ENCODE measurements at places on chromosomes 6 and 20.
A peak's percentile ranks its signal among the peaks of the same experiment; 100 is the strongest.

GRCh38 chr6:9514146-9514545 is 900.7 kb downstream of the TFAP2A start:
- no peak for DNase-seq

DNA sequence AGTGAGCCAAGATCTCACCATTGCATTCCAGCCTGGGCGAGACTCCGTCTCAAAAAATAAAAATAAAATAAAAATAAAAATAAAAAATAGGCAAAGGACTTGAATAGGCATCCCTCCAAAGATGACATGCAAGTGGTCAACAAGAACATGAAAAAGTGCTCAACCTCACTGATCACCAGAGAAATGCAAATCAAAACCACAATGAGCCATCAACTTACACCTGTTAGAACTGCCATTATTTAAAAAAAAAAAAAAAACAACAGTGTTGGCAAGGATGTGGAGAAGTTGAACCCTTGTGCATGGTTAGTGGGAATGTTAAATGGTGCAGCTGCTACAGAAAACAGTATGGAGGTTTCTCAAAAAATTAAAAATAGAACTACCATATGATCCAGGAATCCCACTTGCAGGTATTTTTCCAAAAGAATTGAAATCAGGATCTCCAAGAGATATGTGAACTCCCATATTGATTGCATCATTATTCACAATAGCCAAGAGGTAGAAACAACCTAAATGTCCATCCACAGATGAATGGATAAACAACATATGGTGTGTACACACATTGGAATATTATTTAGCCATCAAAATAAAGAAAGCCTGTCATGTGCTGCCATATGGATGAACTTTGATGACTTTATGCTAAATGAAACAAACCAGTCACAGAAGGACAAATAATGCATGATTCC is 2.8 kb downstream of the C20orf203 start:
- no peak for DNase-seq

- DNase-seq, result no peak
Measured at GRCh38 chr20:63572788-63573646, 1.0 kb downstream of the HELZ2 start.

DNA sequence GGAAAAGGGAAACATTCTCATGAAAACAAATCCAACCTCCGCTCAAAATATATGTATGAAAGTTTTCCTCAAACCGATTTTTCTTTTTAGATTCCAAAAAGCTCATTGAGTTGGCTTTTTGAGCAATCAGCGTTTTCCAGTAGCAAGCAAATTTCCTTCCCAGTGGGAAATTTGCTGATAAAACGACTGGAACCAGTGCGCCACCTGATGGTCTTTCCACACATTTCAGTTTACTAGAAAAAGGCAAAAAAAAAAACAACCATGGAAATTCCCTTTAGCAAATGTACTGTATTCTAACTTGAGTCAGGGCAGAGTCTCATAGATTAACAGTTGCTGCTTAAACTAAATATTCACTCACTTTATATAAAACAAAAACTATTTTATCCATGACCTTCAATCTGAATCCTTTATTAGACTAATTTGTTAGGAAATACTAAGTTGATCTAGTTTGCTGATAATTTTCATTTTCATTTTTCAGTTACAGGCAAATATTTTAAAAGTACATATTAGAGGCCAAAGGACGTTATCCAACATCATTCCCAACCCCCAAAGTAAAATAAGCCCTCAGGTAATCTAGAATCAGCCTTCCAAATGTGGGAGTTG is 271.5 kb downstream of the FOXA2 start:
- DNase-seq, result peak; percentile 25

GRCh38 chr6:36277946-36278470 is 8.1 kb downstream of the PNPLA1 start:
- no peak for DNase-seq

DNA sequence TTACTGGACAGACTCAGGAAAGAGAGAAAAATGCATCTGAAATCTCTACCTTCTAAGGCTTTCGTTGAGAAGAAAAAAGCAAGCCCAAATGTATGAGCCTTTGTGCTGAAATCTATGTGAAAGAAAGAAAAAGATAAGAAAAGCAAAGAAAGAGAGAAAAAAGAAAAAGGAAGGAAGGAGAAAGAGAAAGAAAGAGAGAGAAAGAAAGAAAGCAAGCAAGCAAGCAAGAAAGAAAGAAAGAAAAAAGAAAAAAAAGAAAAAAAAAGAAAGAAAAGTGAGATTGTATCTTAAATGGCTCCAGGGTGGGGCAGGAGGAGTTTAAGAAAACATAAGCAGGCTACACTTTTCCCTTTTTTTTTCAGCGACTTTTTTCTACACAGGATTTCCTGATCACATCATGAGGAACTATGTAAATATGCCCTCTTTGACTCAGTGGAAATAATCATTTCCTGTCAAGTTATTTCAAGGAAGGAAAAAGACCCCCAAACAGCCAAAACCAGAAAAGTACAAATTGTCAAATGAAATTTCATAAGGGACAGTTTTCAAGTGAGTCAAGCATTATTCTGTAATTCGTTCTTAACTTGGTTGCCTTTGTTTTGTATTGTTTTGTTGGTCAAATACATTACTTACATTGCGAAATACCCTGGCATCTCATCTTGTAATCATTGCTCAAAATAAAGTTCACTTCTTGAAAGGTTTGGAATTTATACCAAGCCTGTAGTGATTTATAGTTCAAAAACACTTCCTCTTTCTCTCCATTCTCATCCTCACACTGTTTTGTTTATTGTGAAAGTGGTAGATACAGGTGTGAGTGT is 79.5 kb upstream of the RNF217 start:
- DNase-seq, result no peak

DNA sequence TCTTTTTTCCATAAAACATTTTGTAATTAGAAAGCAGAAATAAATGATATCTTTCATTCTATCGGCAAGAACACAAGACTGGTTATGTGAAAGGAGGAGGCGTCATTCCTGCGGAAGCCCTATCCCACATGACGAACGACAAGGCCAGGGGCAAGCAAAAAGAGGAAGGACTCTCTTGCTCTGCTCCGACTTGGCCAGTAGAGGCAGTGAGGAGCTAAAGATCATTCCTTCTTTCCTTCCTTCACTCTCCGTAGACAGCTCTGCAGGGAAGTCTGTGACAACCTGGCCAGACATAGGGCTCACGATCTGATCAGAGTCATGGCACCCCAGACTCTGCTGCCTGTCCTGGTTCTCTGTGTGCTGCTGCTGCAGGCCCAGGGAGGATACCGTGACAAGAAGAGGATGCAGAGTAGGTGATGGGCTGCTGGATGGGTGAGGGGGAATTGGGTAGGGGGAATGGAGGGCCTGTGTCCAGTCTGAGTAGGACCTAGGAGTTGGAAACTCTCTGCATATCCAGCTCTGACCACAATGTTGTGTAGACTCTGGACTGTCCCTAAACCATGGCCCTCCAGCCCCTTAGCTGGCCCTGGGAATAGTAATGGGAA is at the start of gene WFDC10A:
WFDC10A (plus strand) TSS at position 244 of the 605 bp plus-strand sequence; CDS start at position 319, 75 bp downstream.
- no peak for DNase-seq

DNA sequence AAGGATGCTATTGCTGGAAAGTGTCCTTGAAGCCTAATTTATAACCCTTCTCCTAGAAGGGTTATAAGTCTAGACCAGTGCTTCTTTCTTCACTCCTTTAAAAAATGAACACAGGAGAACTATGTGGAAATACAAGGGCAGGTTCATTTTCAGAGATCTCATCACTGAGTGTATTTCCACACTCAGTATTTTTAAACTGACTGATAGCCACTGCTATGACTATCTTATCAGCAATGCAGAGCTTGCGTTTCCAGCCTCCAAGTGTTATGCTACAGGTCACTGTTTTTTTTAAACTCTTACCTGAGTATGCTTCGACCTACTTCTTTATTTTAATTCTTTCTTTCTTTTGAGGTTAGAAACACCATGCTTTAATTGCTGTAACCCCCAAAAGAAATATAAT is 319.1 kb downstream of the ARHGAP18 start:
- DNase-seq, result no peak

- DNase-seq, result no peak
Measured at GRCh38 chr6:14276667-14277404, 159.3 kb downstream of the CD83 start.

DNA sequence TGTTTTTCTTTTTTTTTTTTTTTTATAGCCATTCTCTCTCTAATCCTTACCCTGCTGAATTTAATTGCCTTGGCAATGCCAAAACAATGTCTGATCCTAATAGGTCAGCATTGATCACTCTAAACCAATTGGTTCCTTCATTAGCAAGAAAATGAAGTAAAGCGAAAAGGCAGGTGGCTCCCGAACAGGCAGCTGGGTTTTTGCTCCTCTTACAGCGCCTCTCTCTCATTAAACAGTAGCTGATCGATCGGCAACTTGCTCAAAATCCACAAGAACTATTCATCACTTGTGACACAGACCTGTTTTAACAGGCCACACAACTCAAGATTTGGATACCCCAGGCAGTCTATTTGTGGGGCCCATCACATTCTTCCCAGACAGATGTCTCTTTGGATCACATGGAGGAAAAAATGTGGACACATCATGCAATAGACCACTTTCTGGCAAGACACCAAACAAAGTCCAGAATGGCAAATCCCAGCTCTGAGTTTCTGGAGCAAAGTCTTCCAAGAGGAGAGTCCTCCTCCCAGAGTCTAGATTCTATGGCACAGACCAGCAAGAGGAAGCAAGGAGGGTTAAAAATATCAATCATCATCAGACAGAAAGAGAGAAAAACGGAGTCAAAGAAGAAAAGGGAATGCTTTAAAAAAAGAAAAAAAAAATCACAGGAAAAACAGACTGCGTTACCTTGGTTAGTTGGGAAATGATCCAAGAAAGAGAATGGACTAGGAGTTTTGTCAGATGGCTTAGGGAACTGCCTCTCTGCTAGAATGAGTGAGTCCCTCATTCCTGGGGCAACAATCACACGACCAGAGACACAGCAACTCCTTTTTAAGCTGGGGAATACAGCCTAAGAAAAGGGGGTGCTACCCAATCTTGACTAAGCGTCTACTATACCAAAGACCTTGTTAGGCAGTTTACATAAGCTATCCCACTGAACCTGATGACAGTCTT is 247.8 kb downstream of the BTBD9 start:
- no peak for DNase-seq

DNA sequence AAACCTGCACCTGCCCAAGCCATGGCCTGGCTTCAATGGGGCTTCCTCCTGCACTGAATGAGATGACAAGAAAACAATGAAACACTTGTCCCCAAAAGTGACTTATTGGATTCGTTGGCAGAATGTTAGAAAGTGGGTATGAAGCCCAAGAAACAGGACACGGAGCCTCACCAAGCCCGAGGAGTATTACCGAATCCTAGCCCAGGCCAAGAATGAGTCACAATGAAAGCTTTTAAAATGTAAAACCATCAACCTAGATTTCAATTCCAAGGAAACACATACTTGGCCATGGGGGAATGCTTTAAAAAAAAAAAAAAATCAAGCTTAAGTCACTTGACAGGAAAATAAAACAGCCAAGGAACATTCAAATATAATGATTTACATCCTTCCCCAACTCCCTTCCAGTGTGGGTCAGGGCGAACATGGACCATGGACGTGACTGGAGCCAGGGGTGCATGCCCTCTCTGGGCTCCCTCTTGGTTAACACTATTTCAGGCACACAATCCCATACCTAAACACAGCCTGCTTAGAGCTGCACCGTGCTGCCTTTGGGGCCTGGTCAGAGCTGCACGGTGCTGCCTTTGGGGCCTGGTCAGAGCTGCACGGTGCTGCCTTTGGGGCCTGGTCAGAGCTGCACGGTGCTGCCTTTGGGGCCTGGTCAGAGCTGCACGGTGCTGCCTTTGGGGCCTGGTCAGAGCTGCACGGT is 3.1 kb upstream of the STX16 start:
- DNase-seq, result no peak

DNA sequence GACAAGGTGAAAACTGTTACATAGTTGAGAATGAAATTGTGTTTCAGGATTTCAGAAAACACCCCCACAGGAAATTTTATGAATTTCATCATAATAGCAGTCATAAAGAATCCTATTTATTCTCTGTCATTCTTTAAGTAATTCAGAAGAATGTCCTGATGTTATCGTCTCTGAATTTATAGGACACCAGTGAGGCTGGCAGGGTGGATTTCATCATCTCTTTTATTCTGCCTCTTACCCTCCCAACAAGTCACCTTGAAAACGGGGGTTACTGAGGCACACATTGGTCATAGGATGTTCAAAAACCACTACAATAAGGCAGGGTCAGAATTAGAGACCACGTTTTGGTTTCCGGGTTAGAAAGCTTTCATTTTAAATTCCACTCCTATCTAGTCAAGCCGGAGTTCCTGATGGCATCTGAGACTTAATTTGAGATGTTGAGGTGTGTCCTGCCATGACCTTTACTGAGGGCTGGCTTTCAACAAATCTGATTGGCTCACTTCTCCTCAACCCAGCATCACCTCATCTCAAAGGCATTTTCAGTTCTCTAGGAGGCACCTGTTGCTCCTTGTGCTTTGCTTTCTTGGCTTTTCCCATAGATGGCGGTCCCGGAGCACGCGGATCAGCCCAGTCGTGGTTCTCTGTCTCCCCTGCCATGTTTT is 230.6 kb upstream of the SUPT3H start:
- DNase-seq, result no peak

DNA sequence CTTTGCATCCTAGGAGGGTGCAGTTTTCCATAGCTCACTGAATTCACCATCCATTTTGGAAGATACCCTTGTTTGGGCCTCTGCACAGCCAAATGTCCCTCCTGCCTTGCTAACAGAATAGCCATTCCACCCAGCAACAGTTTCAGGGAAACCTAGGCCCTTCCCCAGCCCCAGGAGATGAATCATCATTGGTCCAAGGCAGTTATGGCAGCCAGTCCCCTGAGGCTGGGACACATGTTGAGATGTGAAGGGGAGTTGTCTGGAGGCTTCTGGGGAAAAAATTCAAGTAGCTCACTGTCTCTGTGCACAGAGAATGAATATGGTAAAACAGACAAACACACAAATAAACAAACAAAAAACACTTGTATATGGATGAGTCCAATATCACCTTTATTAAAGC is 17.4 kb upstream of the SIRPB2 start:
- DNase-seq, result no peak

GRCh38 chr20:57435105-57435497 is 43.9 kb downstream of the RBM38 start:
- DNase-seq, result no peak

- DNase-seq, result peak; percentile 40
Measured at GRCh38 chr6:33427585-33428223, 7.8 kb downstream of the SYNGAP1 start.

All from NCI-H774 (cell line).